Activated CD8-positive, alpha-beta memory T cell treated with anti-CD3 and anti-CD28 coated beads for 1 hour (primary cell): ENCODE measurements at places on chromosomes 5 and 9.
A peak's percentile ranks its signal among the peaks of the same experiment; 100 is the strongest.

DNA sequence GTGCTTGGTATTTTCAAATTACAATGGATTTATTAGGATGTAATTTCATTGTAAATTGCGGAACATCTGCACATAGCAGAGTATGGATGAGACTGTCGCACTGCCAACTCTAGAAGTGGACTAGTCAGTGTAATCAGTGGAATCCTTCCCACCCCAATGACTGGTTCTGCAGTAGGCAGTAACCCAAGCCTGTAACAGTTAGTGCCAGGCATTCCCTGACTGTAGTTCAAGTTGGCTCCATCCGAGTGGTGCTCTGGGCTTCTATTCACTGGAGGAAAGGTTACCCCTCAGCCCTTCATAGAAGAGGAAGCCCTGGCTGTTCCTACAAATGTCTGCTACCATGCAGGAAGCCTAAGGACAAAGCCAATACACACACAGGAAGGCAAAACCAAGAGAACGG, 23.2 kb downstream of the AK3 start:
- no peak for DNase-seq

GRCh38 chr5:155260798-155261197, 247.2 kb downstream of the KIF4B start:
- no peak for DNase-seq

DNA sequence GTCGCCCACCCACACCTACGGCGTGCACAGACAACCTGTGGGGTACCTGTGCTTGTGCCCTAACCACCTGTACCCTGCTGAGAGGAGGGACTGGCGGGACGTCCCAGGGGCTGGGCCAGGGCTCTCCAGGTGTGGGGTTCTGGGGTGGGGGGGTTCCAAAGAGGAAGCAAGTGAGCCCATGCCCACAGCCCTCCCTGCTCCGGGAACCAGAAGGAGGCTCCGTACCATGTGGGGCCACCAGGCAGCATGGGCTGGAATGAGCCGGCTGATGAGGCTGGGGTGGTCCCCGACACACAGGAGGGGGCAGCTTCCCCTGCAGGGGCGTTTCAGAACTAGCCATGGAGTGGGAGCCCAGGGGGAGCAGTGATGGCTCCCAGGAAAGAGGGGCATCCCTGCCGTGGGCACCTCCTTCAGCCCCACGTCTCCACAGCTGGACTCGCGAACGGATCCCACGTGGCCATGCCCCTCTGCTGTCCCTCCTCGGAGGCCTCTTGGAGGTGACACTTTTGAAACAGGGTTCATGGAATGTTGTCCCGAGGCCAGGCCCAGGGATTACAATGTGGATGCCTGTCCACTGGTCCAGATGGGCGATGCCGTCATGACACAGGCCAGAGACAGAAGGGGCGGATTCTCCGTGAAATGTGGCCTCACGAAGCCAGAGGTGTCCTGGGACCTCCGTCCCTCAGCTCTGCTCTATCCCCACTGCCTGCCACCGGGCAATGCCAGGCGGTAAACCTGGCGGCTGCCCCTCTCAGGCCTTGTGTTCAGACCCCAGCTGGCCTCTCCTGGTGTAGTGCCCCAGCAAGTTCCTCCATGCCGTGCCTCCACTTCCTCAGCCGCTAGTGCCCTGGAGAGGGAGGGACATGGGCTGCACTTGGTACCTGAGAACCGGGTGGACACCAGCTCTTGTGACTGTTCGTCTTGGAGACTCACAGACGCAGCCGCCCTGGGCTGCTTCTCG, 33.6 kb upstream of the IRX4 start:
- DNase-seq: no peak

DNA sequence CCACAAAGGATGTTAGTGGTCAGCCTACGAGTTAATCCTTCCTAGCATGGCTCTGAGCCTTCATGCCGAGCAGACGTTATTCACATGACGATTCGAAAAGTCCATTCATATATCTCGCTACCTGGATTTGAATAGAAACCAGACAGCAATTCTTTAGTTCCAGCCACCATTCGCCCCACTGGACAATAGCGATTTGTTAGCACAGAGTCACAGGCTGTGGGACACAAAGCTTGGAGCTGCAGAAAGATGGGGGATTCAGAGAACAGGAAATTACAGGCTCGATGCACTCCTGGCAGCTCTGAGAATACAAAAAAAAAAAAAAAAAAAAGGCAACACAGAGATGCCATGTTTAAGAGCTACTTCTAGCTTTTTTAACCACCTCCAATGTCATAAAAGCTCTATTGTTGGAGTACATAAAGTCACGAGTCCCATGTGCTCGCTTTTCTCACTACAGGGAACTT, 110.7 kb downstream of the NR6A1 start:
- DNase-seq: no peak

DNA sequence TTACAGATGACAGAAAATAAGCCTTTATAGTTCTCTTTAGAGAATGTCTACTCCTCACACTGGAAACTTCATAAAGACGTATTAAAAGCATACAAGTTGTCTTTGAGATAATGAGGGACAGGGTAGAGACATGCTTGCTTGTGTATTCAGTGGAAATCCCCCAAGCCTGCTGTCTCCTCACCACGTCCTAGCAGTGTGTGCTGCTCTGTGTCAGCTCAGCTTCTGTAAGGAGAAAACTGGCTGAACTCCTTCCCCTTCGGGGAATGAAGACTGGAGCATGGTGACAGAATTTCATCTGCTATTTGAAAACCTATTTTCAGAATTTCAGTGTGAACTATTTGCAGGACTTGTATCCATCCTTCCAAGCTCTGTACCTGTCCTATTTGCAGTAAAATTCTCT, 9.4 kb downstream of the OR2V2 start:
- no peak for DNase-seq

DNA sequence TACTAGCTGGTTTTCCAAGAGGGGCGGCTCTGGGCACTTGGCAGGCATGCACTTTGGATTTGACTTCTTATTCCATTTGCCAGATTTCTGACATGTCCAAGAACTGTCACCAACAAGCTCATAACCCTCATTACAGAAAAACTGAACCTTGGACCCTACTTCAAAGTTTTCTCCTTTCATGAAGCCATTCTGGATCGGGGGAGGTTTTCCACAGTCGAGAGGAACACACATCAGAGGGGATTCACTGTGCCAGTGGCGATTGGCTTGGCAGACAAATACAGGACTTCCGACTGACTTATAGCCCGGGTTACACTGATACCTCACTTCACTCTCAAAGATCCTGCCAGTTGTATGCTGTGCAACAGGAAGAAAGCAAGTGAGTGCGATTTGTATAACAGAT, 70.9 kb upstream of the TXNDC8 start:
- DNase-seq: no peak

DNA sequence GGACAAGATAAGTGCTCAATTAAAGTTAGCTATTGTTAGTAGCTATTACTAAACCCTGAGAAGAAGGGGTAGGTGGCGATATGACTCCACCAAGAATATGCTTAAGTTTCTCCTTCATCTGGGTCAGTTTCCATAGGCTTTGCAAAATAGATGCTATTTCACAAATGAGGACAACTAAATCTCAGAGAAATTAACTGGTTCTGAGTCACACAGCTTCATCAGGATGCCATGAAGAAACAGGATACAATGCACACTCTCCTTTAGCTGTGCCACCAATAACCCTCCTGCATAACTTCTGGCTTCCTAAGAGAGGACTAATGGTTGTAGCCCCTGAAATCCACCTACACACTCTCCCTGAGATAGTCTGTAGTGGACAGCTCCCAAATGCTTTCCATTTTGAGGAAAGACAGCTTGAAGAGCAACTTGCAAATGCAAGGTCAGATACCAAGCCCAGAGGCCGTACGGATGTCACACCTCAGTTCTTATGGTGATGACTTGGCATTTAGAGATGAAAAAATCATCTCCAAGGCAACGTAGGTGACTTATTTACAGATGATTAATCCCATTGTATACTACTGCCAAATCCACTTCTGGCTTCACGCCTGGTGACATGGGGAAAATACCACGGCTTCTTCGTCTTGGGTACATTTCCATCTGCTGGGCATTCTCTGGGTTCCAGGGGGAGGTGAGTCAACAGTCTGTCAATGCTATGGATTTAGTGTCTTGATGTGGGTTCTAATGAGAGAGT, 251.4 kb upstream of the IL12B start:
- no peak for DNase-seq

- no peak for DNase-seq
Observed at GRCh38 chr9:130936285-130937117, 2.5 kb downstream of the FIBCD1 start.

- DNase-seq: no peak
Observed at GRCh38 chr5:147898875-147899401, 7.4 kb downstream of the C5orf46 start.

GRCh38 chr9:137422604-137423513, at the start of the genes EXD3 and NOXA1:
Gene EXD3 (minus strand): TSS chr9:137423162. CDS start chr9:137395357, 27,805 bp downstream.
Gene NOXA1 (plus strand): TSS chr9:137423393. CDS start chr9:137423530, 137 bp downstream.
- peak; percentile 94 for DNase-seq

DNA sequence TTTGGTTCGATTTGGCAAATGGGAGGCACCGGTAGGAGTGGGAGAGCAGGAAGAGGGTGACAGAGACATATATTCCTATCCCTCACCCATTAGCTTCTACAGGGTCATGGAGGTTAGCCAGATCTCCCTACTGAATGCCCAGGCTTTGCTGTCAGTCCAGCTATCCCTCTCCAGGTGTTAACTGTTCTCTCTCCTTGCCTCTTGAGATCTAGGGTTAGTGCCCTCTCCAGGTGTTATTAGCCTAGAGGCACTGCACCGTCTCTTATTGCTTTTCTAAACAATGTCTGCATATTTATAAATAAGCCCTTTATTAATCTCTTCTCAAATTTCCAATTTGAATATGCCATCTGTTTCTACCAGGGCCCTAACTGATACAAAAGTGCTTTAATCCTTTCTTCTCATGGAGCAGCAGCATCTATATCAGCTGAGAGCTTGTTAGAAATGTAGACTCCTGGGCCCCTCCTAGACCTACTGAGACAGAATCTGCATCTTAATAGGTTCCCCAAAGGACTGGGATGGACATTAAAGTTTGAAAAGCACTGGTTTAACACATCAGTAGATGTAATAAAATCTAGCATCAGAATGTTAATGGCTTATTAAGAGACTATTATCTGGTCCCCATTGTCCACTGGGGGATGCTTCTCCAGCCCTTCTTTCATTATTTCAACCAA, 322.5 kb upstream of the SLC24A2 start:
- DNase-seq: no peak

GRCh38 chr5:1190837-1191239, 10.6 kb upstream of the SLC6A19 start:
- no peak for DNase-seq

- no peak for DNase-seq
Observed at GRCh38 chr5:78771260-78772205, 123.0 kb upstream of the LHFPL2 start.

DNA sequence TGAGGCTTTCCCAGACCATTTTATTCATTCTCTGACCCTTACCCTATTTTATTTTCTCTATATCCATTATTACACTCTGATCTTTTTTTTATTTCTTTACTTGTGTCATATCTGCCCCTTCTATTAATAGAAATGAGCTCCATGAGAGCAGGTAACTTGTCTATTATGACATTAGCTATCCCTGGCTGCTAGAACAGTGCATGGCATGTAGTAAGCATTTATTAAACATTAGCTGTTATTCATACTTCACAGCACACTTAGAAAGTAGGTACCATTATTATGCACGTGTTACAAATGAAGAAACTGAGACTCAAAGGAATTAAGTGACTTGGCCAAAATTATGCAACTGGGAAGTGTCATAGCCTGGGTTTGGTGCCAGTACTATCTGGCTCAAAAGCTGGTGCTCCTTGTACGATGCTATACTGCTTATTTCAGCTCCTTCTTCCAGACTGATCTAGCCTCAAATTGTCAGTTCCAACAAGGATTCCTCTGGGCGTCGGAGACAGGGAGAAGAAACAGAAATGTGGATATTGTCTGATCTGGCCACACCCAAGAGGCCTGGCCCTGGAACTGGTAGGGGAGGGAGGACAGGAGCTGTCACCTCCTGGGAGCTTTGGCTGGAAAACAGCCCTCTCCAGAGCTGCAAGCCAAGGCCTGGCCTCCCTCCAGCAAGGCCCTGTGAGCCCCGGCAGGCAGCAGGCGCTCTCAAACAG, 10.8 kb upstream of the NIPAL4 start:
- DNase-seq: no peak

DNA sequence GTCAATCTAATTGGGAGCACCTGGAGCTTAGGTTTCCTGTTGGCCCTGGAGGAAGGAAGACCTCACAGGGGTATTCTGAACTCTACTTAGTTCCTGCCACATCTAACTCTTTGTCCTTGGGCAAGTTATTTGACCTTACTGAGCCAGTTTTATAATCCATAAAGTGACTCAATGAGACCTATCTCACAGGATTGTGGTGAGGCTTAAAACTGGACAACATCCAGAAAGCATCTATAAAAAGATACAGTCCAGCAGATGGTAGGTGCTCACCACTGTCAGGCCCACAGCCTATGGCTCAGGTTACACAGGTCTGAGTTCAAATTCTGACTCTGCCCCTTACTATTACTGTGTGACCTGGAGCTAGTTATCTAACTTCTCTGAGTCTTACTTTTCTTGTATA, 23.3 kb downstream of the KCNV2 start:
- DNase-seq: no peak
